ENCODE measurements at places on chromosomes 1 and 21.

DNA sequence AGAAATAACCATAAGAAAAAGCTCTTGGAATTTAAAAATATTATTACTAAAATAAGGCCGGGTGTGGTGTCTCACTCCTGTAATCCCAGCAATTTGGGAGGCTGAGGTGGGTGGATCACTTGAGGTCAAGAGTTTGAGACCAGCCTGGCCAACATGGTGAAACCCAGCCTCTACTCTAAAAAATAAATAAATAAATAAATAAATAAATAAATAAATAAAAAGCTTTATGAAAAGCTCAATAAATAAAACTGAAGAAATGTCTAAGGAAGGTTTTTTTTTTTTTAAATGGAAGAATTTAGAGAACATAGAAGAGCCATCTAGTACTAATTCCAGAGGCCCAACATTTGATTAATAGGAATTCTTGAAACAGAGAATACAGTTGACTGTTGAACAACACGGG, 249.1 kb upstream of the PROX1 start:
- DNase-seq, result no peak

- DNase-seq, result no peak
Observed at GRCh38 chr1:109821831-109822745, 58.4 kb upstream of the EPS8L3 start.

DNA sequence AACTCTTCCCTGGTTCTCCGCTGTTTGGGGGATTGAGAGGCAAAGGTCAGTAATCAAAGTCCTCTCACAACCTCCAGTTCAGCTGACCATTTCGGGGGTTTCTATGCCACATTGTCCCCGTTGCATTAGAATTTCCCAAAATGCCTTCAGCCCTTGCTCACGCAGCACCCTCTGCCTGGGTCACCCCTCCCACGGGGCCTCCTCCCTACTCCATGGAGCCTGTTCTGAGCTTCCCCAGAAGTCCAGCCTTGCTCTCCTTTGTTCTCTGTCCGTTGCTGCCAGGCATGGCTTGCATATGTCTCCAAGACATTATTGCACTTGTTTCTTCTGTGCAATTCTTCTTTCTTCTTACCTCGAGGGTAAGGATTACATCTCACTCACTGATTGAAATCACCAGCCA, 16.5 kb downstream of the DMRTB1 start:
- DNase-seq, result no peak

- no peak for DNase-seq
Observed at GRCh38 chr1:179586107-179586823, 5.4 kb upstream of the TDRD5 start.

GRCh38 chr1:10730985-10731384, 65.5 kb downstream of the CASZ1 start:
- DNase-seq, result no peak

- DNase-seq, result no peak
Observed at GRCh38 chr1:197965132-197965840, 48.1 kb downstream of the LHX9 start.

GRCh38 chr1:159996653-159997052, 35.1 kb downstream of the PIGM start:
- no peak for DNase-seq

- no peak for DNase-seq
Observed at GRCh38 chr1:219147571-219148019, 26.1 kb upstream of the LYPLAL1 start.

- DNase-seq, result no peak
Observed at GRCh38 chr1:185528084-185528676, 206.0 kb upstream of the HMCN1 start.

GRCh38 chr1:151368393-151369301, 3.9 kb downstream of the SELENBP1 start:
- DNase-seq, result no peak

DNA sequence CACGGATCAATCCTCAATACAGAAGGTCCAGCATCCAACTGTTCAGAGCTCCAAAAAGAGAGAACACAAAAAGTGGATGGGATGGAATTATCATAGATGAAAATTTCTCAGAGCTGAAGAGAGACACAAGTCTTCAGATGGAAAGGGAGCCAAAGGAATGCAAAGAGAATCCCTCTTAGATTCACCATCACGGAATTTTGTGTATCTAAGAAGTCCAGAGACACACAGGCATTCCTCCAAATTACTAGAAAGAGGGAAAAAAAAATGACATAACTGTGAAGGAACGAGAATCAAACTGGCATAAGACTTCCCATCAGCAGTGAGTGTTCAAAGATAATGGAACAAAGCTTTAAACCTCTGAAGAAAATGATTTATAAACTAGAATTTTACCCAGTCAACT, 101.2 kb downstream of the ZSCAN20 start:
- DNase-seq, result no peak

DNA sequence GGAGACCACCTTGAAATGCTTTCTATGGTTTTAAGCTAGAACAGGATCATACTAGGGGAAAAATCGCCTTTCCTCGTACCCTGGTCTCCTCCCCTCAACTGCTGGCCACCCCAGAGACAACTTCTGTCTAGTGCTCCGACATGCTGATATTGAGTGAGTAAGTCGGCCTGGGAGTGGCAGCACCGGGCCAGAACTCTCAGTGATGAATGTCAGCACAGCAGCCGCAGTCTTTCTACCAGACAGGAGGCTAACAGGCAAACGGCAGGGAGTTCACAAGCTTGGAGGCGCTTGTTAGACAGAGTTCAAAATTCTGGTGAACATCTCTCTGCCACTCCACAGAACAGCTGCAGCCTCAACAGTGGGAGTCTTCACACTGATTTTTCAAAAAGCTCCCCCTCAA, 716.9 kb downstream of the ADGRL2 start:
- DNase-seq, result no peak

Data from stimulated activated CD8-positive, alpha-beta memory T cell treated with anti-CD3 and anti-CD28 coated beads, Interleukin-7, amount 100 ng/mL, for 24 hours (primary cell).